ENCODE measurements at places on chromosomes 2 and 18.

DNA sequence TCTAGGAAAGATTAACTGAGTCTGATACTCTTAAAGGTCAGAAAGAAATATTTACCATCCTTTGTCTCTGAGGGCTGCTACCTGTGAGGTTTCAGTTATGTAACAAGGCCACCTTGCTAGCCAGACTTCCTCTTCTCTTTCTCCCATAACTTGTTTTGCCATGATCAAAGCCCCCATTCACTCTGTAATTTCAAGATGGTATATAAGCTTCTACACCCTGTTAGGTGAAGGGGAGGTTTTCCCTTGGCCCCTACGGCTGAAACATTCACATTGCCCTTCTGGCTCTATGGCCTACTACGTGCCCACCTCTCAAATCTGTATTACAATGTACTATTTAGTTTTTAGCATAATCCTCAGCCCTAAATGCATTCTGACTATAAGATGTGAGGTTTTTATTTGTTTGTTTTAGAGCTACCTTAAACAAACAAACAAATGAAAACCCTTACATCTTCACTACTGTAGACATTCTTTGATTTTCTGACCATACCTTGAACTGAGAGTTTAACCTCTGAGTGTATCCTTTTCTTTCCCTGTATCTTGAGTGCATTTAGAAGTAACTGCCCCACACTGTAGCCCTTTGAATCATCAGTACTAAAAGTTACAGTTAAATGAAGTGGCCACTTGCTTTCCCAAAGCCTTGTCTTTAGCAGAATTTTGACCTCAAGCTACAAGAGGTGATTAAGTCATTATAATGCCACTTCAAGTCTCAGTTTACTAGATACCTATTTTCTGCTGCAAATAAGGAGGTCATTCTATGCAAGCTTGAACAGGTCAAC, 332.2 kb downstream of the SOCS6 start:
- peak; percentile 22 for DNase-seq

DNA sequence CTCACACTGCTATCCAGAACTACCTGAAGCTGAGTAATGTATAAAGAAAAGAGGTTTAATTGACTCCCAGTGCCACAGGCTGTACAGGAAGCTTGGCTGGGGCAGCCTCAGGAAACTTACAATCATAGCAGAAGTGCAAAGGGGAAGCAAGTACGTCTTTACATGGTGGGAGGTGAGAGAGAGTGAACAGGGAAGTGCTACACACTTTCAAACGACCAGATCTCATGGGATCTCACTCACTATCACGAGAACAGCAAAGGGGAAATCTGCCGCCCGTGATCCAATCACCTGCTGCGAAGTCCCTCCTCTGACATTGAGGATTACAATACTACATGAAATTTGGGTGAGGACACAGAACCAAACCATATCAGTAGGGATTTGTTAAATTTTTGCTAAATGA, 150.4 kb upstream of the NXPH2 start:
- DNase-seq, result no peak

- DNase-seq, result no peak
These were observed 367.9 kb downstream of the THSD7B start for GRCh38 chr2:137133225-137133624.

GRCh38 chr2:62747876-62748275, 42.4 kb downstream of the EHBP1 start:
- no peak for DNase-seq

DNA sequence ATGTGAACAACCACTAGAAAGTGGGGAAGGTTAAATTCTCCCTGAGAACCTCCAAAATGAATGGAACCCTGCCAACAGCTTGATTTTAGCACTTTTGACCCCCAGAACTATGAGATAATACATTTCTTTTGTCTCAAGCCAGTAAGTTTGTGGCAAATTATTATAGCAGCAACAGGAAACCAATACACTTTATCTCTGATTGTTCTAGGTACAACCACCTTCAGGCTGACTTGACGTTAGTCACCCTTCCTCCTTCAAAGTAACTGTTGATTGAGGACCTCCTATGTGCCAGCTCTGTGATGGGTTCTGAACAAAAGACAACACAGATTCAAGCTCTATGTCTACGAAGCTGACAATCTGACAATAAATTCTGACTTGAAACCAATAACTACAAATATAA, 318.9 kb downstream of the NCKAP5 start:
- DNase-seq, result no peak

- no peak for DNase-seq
These were observed 87.0 kb upstream of the RTN4 start for GRCh38 chr2:55137024-55137958.

DNA sequence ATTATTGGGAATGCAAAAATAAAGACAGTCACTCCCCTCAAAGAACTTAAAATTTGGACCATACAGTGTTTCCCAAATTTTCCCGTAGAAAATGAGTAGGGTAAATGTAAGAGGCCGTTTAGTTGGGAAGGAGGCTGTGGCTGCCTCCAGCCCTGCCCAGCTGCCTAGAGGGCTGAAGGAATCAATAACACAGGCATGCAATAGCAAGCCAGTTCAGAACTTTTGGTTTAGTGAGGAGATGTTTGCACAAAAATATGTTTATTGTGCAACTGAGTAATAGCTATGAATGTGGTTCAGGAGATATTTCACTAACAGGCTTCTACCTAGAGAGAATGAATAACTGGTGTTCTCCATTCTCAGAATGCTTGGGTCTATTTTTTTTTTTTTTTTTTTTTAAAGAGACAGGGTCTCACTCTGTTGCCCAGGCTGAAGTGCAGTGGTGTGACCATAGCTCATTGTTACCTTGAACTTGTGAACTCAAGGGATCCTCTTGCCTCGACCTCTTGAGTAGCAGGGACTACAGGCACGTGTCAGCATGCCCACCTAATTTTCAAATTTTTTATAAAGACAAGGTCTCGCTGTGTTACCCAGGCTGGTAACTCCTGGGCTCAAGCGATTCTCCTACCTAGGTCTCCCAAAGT, 23.6 kb downstream of the UGP2 start:
- no peak for DNase-seq

DNA sequence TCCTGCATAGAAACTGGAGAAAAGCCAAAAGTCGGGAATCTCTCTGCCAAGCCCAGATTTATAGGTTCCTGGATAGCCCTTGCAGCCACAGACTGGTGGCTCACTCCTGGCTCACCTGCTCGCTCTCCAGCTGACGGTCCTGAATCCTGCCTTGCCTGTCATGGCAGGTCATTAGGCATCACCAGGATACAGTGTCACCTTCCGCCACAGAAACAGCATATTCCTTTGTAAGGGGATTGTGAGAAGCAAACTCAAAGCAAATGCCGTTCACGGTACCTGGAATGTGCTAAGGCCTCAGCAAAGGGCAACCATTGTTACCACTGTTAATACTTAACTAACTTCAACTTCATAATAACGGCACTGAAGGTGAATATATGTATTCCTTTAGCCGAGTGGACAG, 57.1 kb upstream of the GPR45 start:
- DNase-seq, result no peak

DNA sequence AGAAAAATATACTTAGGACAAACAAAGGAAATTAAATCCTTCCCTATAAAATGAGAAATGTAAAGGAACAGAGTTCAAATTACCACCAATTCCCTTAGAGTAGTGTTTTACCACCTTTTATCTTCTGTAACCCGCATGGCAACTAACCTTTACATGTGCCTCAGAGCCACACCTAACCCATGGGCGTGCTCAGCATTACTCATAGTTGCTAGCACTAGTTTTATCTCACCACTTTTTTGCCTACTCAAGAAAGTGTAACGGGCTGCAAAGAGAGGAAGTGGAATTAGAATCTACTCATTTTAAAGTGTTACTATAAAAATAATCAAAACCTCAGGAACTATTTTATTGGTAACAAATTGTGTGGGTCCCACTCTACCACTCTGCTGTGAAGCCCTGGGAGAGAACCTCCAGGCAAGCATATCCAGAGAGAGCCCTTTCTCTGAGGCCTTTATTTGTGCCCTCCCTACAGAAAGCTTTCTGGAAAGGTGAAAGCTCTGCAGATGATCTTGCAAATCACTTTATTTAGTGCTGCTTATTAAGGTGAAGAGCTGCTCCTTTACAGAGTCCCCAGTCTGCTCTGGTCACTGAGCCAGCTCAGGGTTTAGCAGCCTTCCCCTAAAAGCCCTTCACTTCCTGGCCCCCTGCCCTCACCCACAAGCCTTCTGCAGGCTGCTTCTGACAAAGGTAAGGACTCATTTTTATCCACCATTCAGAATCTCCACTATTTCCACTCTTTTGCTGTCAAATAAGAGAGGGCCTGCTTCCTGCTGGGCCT, 98.8 kb downstream of the TRABD2A start:
- DNase-seq, result peak; percentile 34

- DNase-seq, result no peak
These were observed 522.8 kb upstream of the CDH7 start for GRCh38 chr18:65227970-65228369.

DNA sequence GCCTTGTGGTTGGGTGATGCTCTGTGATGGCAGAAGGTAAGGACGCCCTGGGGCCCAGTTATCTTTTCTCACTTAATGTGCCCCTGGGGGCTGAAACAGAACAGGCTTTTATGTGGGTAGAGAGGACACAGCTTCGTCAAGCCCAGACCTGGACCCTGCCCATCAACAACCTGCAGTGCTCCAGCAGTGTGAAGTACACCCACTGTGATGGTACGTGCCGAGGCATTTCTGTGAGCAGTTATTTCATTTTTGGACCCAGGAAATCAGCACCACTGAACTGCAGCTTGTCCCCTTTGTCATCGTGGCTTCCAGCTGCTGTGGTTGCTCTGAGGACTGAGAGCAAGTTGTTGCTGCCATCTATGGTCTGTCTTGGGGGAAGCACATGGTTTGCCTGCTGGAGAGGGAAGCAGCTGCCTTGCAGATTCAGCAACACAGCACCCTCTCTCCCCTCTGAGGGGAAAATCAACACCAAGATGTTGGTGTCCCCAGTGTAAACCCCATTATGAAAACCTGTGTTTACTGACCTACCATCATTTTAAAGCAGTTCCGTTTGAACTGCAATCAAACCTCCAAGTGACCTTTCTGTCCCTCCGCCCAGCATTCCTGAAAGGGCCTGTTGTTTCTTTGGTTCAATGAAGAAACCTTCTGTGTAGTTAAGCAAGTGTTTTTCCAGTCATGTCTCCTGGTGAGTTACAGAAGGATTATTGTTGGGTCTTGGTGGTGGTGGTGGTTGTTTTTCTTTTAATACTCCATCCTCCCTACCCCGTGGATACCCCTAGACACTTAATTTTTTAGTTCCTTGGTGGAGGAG, 158.2 kb downstream of the MGAT5 start:
- peak; percentile 34 for DNase-seq

GRCh38 chr2:202031246-202031951, 2.3 kb upstream of the FZD7 start:
- no peak for DNase-seq

GRCh38 chr2:74632209-74632938, 15.8 kb downstream of the M1AP start:
- DNase-seq, result no peak
